ENCODE measurements at places on chromosomes 12 and 14.

DNA sequence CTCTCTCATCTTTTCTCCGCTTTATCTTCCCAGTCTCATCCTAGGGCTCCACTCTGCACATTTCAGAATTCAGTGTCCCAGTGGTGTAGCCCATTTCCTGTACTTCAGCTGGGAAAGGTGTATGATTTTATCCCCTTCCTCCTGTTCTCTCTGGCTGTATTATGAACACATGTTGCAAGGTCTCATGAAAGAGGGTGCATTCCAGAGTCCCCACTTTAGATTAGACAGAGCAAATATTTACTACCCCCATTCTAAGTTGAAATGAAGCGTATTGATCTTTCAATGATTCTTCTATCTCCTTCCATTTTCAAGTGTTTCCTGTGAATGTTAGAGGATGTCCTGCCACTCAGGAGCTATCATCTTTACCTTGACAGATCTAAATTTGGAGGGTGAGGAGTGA, 123.2 kb downstream of the WIF1 start:
- DNase-seq: no peak

DNA sequence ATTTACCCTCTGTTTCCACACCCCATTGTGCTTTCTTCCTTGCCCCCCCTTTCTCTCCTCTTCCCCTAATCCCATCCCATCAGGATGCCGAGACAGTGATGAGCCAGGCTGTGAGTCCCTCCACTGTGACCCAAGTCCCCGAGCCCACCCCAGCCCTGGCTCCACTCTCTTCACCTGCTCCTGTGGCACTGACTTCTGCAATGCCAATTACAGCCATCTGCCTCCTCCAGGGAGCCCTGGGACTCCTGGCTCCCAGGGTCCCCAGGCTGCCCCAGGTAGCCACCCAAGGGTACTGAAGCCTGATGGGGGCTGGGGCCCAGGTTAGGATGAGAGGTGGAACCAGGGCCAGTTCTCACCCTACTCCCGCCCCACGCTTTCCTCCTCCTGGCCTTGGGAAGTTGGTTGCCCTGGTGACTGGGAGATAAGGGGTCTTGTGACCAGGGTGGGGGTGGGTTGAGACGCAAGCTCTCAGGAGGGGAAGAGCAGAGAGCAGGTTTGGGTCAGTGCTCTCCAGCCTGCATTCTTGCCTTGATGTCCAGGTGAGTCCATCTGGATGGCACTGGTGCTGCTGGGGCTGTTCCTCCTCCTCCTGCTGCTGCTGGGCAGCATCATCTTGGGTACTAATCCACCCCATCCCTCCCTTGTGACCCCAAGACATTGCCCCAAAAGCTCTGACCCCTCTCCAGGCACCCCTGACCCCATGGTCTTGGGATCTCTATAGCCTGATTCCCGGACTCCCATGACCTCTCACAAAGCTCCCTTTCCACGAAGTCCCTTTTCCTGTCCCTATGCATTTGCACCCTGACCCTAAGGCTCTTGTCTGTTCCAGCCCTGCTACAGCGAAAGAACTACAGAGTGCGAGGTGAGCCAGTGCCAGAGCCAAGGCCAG, 1.2 kb downstream of the AMHR2 start:
- no peak for DNase-seq

- DNase-seq: no peak
Observed at GRCh38 chr14:102345232-102345631, 17.5 kb downstream of the CINP start.

DNA sequence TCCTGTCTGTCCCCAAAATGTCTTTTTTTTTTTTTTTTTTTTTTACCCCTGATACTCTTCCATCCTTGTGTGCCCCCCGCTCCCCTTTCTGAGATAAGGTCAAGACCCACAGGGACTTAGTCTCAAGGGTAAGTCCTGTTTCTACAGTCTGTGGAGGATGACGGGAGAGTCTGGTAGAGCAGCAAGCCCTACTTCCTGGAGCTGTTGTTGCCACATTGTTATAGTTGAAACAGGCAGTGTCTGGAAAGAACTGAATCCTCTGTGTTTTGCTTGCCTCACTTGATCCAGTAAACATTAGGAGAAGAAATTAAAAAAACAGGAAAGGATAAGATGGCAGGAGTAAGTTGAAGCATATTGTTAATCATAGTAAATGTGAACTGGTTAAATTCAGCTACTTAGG, 45.5 kb downstream of the ZNF664 start:
- no peak for DNase-seq

- no peak for DNase-seq
Observed at GRCh38 chr12:67826946-67827720, 162.1 kb upstream of the IFNG-AS1 start.

DNA sequence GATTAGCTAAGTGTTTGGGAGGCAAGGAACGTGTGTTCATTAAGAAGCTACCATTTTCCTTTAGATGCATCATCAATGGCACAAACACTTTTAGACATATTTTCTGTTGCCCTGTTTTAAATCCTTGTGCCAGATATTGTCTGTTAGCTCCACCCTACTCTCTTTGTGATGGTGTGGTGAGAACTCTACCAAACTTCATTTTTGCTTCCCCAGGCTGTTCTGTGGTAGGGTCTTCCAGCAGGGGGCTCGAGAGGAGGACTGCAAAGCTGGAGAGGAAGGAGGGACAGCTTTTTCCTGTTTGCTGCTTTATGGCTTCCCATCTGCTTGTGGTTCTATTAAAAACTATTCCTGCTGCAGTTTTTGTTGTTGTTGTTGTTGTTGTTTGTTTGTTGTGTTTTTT, 23.8 kb upstream of the STRAP start:
- no peak for DNase-seq

GRCh38 chr14:68297876-68298468, 478.4 kb downstream of the RAD51B start:
- DNase-seq: no peak

- DNase-seq: no peak
Observed at GRCh38 chr12:50953047-50953446, 703 bp downstream of the HIGD1C start.

DNA sequence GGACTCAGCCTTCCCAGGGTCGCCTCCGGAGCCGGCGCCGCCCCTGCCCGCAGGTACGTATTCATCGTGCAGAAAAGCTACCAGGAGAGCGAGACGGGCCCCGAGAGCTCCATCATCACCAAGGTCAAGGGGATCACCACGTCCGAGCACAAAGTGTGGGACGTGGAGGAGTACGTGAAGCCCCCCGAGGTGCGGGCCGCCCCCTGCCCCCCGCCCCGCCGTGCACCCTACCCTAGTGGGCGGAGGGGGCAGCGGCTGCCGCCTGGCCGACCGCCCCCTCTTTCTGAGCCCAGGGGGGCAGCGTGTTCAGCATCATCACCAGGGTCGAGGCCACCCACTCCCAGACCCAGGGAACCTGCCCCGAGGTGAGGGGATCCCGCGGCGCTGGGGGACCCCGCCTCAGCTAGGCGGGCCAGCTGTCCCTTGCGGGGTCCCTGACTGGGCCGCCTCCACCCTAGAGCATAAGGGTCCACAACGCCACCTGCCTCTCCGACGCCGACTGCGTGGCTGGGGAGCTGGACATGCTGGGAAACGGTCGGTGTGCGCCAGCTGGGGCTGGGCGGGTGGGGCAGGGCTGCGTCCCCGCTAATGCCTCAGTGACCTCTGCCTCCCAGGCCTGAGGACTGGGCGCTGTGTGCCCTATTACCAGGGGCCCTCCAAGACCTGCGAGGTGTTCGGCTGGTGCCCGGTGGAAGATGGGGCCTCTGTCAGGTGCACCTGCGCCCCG, 973 bp downstream of the P2RX2 start:
- no peak for DNase-seq

GRCh38 chr12:49512546-49512945, 26.3 kb upstream of the KCNH3 start:
- no peak for DNase-seq

- DNase-seq: no peak
Observed at GRCh38 chr12:127295630-127296029, 971.3 kb upstream of the TMEM132C start.

GRCh38 chr14:63493246-63493645, 49.9 kb downstream of the PPP2R5E start:
- DNase-seq: no peak

- DNase-seq: no peak
Observed at GRCh38 chr12:77031745-77032144, 33.6 kb downstream of the E2F7 start.

DNA sequence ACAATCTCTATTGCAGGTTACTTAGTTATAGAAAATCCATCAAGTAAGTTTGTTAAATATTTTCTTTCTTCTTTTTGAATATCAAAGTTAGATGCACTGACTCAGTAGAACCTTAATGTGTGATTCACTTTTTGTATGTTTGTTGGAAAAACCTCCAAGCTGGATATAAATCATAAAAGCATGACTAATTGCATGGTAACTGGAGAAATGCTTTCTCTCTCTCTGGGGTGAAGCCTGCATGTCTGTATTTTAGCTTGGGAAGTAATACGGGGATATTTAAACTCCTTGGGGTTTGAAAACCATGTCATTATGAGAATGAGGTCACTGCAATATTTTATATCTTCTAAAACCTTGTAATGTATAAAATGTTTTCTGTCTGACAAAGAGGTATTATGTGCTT, 58.6 kb upstream of the MYF6 start:
- DNase-seq: no peak

DNA sequence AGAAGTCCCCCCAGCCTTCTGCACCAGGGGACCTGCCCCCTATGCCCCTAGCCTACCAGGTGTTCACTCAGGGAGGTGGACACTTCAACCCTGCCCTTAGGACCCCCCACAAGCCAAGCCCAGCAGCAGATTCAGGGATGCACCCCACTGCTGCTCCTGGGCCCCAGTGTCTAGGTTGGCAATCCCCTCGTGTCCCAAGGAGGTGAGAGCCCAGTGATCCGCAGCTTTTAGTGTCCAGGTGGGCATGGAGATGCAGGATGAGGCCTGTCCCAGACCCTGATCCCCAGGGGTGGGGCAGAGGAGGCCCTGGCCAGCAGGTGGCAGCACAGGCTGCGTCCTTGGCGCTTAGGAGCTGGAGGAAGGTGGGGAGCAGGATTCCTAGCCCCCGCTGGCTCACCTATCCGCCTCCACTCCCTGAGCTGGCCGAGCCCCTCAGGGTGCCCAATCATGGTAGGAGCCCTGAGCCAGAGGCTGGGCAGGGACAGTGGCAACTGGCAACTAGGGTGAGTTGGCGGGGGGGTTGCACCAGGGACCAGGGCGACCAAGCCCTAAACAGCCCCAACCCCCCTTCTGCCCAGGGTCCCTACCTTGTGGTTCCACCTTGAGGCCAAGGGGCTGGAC, 4.1 kb downstream of the CKB start:
- no peak for DNase-seq

GRCh38 chr14:55514819-55515490, 65.1 kb upstream of the KTN1 start:
- no peak for DNase-seq

DNA sequence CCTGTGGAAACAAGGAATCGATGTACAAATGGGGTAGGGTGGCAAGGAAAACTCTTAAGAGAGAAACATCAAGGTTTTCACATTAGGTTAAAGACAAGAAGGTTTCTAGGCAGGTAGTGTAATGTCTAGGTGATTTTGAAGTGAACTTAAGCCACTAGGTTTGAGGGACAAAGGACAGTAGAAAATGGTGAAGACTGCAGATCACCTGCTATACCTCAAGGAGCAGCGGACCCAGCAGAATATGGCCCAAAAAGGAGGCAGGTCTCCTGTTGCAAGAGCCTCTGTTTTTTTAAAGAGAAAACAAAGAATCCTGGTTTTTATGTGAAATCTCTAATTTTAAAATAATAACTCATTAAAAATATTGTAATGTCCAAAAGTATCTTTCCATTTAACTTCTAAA, 178.1 kb downstream of the ACSS3 start:
- DNase-seq: no peak

GRCh38 chr14:92173668-92174067, 51.9 kb downstream of the CPSF2 start:
- DNase-seq: no peak

DNA sequence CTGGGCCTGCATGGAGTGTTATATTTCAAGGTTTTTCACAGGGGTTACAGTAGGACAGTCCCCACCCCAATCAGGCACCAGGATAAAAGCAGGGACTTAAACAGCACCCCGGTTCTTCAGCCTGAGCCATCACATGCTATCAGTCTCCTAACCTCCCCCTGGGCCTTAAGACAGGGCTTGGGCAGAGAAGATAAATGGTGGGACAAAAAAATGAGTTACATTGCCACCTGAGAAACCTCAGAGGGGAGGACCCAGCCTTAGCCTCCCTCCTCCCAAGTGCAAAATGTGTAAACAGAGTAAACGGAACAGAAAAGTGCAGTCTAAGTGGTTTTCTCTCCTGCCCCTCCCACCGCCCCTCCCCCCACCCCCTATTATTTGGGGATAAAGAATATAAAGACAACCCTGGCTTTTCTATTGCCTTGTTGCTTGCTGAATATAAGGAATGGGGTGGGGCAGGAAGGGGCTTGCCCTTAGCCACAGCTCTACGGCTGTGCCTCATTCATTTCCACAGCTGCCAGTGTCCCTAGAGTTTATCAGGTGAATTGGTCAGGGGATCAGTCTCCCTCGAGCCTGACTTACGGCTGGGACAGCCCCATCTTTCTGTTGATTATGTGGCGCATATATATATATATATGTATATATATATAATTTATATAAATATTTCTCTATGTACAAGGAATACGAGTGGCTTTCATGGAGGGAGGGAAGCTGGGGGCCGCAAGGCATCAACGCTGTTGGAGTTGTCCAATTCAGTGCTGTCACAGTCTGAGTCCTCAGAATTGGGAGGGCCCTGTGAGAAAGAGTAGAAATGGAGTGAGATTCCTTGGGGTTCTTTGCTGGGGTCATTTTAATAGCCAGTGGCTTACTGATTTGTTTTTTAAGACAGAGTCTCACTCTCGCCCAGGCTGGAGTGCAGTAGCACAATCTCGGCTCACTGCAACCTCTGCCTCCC, 18.5 kb downstream of the MAP3K12 start:
- DNase-seq: no peak

DNA sequence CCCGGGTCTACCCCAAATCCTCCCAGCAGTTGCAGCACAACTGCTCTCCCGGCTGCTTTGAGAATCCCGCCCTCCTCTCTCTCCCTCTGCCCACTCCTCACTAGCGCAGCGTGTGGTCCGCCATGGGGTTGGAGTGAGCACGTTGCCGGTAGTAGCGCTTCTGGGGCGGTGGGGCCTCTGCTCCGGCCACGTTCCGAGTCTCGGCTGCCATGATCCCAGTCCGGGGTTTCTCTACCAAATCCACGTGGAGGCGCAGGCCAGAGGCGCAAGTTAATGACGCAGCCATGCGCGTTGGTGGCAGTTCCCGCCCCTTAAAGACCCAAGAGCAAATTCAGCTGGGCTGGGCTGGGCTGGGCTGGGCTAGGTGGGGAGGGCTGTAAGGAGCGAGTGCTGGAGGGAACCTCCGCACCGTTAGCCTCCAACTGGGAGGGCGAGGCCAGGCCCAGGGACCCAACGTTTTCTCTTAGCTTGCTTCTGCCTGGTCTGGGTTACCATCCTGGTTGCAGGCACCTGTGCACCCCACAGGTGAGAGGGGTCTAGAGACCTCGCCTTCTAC, at the start of gene METTL1:
TSS of gene METTL1 (minus strand) at position 233 of the 556 bp plus-strand sequence. CDS start at position 211, 22 bp downstream.
- DNase-seq: peak; percentile 92

GRCh38 chr12:74689071-74689655, 151.5 kb downstream of the ATXN7L3B start:
- no peak for DNase-seq

DNA sequence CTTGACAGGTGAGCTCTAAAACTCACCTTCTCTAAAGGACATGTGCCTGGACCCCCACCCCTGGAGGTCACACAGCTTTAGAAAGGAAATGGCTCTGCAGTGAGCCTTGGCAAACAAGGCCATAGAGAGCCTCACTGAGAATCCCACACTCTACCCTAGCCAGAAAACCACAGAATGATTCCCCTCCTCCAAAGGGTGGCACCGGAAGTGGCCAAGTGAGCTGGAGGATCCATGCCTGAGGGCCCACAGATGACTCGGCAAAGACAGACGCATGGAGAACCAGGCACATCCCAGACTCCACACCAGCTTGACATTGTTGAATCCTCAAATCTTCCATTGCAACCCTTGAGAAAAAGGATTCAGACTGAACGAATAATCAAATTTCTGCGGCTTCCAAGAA, 54.2 kb upstream of the PTHLH start:
- DNase-seq: no peak
